ENCODE measurements at places on chromosomes 16 and 17. TPM values are rescaled to one million over a fixed set of nuclear protein-coding genes. Genes with fewer than 3 reads are reported as not detected.
A peak's percentile ranks its signal among the peaks of the same experiment; 100 is the strongest.

- no peak for DNase-seq
These were observed 576.0 kb upstream of the HSBP1 start for GRCh38 chr16:83231729-83232128.

Gene PRKCB
- polyA plus RNA-seq = 0.75 TPM

- no peak for DNase-seq
These were observed 24.1 kb upstream of the ABR start for GRCh38 chr17:1203967-1204291.

DNA sequence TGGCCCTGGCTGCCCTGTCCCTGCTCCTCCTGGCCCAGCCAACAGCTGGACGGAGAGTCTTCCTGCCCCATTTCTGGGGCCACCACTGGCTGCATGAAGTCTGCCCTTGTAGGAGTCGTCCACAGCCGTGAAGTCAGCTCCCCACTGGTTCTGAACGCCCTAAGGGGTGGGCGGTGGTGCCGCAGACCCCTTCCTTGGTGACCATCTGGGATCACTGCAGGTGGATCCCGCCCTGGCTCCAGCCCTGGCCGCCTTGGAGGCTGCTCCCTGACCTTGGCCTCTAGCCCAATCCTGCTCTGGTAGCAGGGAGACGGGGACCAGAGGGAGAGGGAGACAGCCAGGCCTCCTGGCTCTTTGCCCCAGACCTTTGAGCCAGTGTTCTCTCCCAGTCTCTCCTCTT, 35.4 kb downstream of the MGAT5B start:
- DNase-seq = no peak

DNA sequence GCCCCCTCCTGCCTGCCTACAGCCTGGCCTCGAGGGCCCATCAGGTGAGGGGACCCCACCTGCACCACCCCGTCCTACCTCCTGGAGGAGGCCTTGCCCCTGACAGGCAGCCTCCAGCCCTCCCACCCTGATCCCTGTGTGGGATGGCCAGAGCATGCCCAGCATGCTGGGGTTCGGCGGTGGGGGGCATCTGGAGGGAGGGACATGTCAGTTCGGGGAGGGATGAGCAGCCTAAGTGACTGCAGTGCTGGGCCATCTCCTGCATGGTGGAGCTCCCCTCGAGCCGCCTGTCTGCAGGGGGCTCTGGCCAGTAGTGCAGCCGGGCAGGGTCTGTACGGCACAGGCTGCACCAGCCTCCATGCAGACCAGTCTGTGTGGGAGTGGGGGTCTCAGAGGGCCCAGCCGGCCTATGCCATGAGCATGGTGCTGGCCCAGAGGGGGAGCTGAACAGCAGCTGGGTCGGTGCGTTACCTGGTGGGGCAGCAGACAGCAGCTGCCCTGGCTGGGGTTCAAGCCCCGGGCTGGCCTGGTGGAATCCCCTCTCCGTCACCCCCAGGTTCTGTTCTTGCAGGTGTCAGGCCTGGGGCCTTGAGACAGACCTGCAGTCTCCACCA, 4.0 kb upstream of the RNPS1 start:
- DNase-seq = no peak

DNA sequence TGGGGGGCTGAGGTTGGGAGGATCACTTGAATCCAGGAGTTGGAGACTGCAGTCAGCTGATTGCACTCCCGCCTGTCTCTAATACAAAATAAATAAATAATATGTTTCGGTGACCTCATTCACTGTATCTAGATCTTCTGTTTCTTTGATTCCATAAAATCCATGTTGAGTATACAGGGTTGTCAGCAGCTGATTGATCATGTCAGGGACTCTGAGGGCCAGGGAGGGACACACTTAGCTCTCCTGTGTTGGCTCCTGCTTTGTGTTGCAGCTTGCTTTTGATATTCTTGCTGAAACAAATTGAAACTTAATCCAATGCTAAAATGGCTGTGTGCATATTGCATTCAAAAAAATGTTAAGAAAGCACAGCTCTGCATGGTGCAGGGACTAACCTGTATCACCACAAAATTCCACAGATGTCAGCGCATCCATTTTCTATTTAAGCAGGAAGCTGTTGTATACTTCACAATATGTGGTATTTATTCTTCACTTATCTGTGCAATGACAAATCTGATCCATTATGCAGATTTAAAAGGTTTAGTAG, 454.5 kb downstream of the CDH11 start:
- no peak for DNase-seq

Gene SPATA32
- not detected for polyA plus RNA-seq

GRCh38 chr17:80604009-80604669, 59.5 kb downstream of the RPTOR start:
- no peak for DNase-seq

DNA sequence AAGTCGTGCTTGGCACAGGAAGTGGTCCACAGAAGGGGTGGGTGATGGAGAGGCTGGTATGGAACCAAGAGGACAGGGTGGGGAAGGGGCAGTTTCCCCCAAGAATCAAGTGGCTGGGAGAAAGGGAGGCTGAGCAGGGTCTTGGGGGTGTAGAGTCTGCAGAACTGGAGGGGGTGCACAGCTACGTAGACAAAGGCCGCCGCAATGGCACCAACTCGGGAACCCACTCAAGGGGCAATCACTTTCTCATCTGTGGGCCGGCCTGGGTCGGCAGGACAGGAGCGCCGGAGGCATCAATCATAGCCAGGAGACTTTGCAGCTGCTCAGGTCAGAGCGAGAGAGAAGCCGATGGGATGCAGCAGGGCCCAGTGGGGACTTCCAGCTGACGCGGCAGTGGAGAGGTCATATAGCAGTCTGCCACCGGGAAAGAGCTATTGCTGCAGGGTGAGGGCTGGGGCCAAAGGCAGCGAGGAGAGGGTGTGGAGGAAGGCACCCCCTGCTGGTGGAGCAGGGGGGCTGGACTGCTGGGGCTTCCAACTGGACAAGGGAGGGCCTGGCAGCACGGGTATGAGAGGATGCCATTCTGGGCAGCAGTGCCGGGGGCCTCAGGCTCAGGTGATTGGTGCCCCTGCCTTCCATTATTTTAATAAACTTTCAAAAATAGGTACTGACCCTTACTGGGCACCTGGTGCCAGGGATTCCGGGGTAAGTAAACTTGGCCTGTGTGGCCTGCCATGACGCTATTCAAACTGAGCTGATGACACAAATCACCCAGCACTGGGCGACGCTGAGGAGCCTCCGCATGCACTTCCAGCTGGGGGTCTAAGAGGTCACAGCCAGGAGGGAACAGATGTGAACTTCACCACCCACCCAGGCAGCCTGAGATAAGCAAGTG, 52.5 kb upstream of the MTSS2 start:
- DNase-seq = no peak

DNA sequence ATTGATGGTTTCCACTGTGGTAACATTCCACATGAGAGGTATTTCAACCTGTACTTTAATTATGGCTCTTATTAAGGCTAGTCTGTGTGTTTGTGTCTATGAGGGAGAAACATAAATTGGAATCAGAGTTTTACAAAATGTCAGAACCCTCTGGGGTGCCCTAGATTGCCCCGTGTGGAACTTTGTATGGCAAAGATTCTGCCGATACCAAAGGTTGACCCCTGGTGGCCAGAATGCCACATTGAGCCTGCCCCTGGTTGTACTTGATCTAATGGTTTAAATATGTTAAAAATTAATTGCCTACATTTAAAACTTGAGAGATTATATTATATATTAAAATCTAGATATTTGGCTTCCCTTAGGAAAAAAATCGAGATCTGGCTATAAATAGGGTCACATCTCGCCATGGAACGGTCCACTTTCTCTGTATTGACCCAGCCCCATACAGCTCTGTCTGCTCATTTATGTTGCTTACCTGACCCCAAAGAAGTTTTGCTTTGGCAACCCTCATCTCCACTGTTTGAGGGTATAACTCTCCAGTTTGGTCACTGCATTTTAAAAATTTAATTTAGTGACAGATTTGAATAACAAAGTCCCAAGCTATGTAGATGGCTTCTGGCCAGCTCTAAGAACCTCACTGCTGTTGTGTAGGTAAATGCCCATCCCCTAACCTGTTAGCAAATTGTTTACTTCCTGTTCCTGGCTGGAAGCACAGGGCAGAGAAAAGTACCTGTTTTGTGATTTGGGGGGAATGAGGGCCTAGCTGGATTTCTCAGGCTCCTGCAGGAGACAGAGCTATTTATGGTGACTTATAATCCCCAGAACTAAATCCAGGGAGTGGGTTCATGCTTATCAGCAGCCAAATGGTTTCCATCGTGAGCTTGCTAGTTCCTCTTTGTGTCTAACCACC, 95.0 kb downstream of the PLCG2 start:
- DNase-seq = peak; percentile 11

DNA sequence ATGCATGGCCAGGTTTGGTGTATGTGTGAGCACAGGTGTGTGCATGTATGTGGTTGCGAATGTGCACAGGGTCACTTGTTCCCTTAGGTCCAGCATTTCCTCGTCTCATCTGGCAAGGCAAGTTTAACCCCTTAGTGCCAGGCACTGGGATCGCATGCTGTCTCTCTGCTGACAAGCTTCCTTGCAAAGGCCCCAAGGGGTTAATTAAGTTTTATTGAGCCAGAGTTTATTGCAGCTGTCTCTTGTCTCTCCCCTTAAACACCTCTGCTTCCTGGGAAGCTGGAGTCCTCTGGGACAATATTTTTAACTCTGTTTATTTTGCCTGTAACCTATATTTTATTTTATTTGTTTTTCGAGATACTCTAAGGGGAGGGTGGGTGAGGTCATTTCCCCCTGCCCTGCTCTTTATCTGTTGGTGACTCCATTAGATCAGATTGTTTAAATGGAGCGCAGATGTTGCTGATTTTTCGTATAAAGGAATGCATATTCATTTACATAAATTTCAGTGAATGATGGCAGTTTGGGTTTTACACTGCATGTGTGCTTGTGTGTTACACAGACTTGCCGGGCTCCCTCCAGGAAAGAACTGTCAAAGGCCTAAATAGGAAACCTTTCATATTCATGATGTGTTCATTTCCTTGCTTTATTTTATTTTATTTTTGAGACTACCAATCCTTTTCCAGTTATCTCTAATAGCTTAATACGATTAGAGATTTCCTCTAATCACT, 99.7 kb downstream of the CBLN1 start:
- DNase-seq = no peak

Gene CHTF18
- polyA plus RNA-seq = 56.5 TPM

Gene MT1F
- polyA plus RNA-seq = 1.7 TPM

GRCh38 chr16:1530883-1531637, 2.4 kb upstream of the TMEM204 start:
- DNase-seq = peak; percentile 67

GRCh38 chr17:2138318-2138717, 83.4 kb downstream of the HIC1 start:
- no peak for DNase-seq

Gene HNF1B
- not detected for polyA plus RNA-seq

GRCh38 chr17:82390860-82391435, 19.4 kb downstream of the UTS2R start:
- no peak for DNase-seq

Gene KRTAP4-1
- not detected for polyA plus RNA-seq

DNA sequence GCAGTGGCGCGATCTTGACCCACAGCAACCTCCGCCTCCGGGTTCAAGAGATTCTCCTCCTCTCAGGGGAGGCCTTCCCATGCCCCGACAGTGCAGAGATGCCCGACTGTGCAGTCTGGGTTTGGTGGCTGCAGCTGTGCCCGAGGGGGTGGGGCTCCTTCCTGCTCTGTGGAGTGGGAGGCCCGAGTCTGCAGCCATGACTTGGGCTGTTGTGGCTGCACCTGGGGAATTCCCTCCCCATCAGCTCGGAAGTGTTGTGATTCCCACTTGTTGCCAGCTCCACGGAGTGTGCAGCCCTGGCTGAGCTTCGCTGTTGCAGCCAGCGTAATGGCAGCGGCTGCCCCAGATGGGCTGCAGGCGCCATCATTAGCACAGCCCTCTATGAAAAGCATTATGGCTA, 66.4 kb upstream of the SMIM36 start:
- no peak for DNase-seq

Gene SLC6A4
- polyA plus RNA-seq = 0.38 TPM

Gene KRT13
- not detected for polyA plus RNA-seq

GRCh38 chr17:10724546-10725195, 5.2 kb downstream of the TMEM220 start:
- DNase-seq = no peak

DNA sequence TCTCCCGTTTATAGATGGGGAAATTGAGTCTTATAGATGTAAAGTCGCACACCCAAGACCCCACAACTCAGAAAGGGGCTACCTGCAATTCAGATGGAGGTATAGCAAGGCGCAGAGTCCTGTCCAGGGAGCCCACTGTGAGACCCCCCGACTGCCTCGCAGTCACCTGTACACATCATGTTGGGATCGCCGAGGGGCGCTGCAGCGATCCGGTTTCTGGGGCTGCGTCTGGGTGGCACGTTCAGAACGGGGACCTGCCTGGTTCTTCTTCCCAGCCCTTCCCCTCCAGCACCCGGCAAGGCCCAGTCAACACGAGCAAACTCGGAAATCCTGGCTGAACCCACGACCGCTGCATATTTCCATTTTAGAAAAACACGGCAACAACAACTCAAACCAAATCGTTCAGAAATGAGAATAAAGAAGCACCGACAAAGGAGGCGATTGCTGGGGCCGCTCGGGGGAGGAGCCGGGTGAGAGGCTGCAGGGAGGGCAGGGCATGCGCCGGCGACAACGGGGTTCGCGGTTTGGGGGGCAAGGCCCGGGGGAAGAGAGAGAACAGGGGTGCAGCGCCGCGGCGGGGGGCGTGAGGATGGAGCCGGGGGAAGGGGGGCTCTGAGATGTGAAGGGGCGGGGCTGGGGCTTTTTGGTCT, 643 bp downstream of the HSDL1 start:
- DNase-seq = peak; percentile 22

Gene XAF1
- polyA plus RNA-seq = 4.7 TPM

- DNase-seq = no peak
These were observed 2.2 kb upstream of the MNT start for GRCh38 chr17:2403044-2403443.

DNA sequence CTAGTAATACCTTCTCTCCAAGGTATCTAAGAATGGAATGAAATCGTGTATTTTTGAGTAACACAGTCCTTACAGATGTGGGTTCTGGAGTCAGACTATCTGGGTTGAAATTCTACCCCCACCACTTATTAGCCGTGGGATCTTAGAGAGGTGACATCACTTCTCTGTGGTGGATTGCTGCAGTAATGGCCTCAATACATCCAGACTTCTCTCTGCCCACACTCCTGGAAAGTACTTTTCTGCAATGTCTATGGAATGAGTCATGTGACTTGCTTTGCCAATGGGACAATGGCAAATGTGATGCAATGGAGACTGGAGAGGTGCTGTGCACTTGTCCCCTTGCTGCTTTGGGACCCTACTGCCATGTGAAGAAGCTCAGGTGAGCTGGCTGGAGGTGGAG, 418.2 kb downstream of the HAPSTR1 start:
- DNase-seq = no peak

GRCh38 chr17:12821376-12821940, 32.2 kb downstream of the ARHGAP44 start:
- no peak for DNase-seq

DNA sequence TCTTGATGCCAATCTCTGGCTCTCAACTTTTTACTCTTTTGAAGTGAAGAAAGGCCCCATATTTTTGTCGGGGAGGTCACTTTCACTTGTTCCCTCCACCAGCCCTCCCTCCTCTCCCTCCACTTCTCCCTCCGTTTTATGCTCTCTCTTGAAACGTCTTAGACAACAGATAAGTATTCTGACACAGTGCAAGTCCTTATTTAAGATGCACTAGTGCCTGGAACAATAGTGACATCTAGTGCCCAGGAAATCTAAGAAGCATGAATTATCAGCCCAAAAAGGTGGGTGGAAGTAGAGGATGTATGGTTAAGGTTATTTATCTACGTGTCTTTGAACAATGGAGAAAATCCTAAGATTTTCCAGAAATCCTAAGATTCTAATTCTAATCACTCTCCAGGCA, 17.9 kb downstream of the PSME3IP1 start:
- peak; percentile 66 for DNase-seq

Data from muscle of arm (tissue), 14 donors.